ENCODE measurements at places on chromosomes 2 and 18.

DNA sequence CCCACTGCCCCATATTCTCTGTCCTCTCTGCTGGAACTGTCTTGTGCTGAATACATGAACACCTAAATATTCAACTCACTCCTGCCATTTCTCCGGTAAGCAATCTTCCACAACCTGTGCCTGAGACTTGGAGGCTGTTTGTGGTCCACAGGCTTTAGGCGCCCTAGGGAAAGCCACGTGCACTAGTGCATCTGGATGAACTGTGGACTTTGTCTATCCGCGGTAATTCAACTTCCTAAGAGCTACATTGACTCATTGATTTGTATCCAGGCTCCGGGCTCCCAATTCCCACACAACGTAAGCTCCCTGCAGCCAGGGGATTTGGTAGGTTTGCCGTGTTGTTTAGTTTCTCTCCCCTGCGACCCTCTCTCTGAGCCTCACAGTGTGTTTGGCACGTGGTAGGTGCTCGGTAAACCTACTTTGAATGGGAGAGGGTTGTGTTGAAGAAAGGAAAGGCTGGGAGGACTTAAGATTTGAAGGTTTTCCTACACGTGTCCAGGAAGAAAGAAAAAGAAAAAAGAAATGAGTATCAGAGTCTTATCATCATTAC, 718.2 kb downstream of the DPP10 start:
- DNase-seq, result no peak
- no peak overlapping the region for H3K27ac ChIP-seq
- H3K4me3 ChIP-seq, result no peak overlapping the region
- peaks cover 3% of the 10 kb centered on the region for H3K36me3 ChIP-seq
- H3K27me3 ChIP-seq, result peaks cover 21% of the 10 kb centered on the region

GRCh38 chr18:63730773-63731172, 28.0 kb downstream of the SERPINB11 start:
- H3K27ac ChIP-seq, result no peak overlapping the region

GRCh38 chr2:85996591-85996990, 107.8 kb upstream of the ST3GAL5 start:
- H3K36me3 ChIP-seq, result peaks cover 3% of the 10 kb centered on the region
- no peak overlapping the region for H3K4me3 ChIP-seq
- H3K27me3 ChIP-seq, result no peaks in the 10 kb centered on the region
- peak overlapping the region; percentile 41 for H3K27ac ChIP-seq

- H3K4me3 ChIP-seq, result no peak overlapping the region
- no peaks in the 10 kb centered on the region for H3K27me3 ChIP-seq
- no peaks in the 10 kb centered on the region for H3K36me3 ChIP-seq
- no peak for DNase-seq
- no peaks in the 10 kb centered on the region for H3K4me1 ChIP-seq
- H3K27ac ChIP-seq, result no peak overlapping the region
Measured at GRCh38 chr2:210558708-210559107, 2.3 kb downstream of the CPS1 start.

DNA sequence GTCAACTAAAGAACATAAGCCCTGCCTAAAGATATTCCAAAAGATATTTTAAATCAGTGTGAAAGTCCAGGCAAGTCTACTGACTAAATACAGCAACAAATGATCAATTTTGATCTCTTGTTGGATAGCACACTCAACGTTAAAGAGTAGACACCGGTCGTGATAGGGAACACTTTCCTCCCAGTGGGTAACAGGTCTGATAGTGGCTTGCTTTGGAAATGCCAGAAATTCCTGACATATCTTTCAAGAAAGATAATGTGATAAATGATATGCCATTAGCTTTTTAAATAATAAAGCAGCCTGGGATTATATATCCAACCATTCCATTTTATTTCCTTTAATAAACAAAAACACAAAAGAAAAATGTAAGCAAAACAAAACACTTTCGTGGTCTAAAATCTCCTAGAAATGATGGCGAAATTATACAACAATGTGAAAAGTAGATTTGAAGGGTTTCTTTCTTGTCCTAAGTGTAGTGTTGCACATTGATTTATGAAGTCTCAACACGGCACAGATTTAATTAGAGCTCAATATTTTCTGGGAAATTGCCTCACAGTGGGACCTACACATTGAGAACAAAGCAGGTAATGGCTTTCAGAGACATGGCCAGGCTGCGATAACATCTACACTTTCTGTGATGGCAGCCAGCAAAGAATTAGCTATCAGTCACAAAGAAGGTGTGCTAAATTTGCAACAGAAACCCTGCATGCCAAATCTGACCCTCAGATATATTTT, 158.6 kb downstream of the PPP1R1C start:
- no peak for DNase-seq
- peaks cover 5% of the 10 kb centered on the region for H3K27me3 ChIP-seq
- H3K36me3 ChIP-seq, result no peaks in the 10 kb centered on the region
- H3K27ac ChIP-seq, result no peak overlapping the region

DNA sequence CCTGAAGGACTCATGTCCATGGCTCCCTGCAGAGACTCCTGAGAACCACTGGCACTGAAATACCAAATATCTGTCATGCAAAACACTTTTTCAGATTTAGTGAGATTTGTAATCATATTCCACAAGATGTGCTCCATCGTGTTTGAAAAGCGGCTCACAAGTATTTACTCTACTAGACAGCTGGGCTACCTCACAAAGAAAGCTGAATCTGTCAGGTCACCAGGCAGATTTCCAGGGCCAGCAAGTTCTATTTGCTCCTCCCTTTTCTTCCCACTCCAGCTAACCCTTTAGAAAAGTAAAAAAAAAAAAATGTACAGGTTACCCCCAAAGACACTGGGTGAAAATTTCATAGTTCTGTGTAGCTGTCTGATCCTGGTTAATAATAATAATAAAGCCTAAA, 22.9 kb downstream of the WIPF1 start:
- H3K27ac ChIP-seq, result peak overlapping the region; percentile 90
- H3K4me3 ChIP-seq, result no peak overlapping the region
- peaks cover 8% of the 10 kb centered on the region for H3K36me3 ChIP-seq

DNA sequence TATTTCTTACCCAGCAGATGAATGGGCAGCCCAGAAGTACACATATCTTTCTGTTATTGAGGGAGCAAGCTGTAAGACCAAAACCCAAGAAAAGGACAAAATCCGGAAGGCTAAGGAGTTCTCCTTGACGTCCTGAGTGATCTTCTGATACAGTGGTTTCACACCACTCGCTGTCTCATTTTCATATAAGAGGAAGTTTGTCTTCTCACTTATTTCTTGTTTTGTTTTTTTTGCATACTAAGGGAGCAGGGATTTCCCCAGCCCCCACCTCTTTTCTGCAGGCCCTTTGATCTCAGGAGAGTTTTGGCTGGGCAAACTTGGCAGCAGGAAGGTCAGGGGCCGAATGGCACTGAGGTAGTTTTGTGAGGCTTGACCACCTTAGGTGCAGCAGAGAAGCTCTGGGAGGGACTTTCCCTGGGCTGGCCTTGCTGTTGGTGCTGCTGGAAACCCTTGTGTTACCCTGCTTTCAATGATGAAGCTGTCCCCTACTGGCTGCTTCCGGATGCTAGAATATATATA, 13.3 kb downstream of the CHRNA1 start:
- H3K36me3 ChIP-seq, result no peaks in the 10 kb centered on the region
- no peaks in the 10 kb centered on the region for H3K27me3 ChIP-seq
- peak; percentile 45 for DNase-seq
- H3K4me3 ChIP-seq, result peak overlapping the region; percentile 73
- peak overlapping the region; percentile 96 for H3K27ac ChIP-seq

- no peaks in the 10 kb centered on the region for H3K27me3 ChIP-seq
- no peak overlapping the region for H3K27ac ChIP-seq
- DNase-seq, result no peak
- no peak overlapping the region for H3K4me3 ChIP-seq
- H3K36me3 ChIP-seq, result no peaks in the 10 kb centered on the region
Measured at GRCh38 chr2:14234911-14235310, 397.6 kb upstream of the LRATD1 start.

DNA sequence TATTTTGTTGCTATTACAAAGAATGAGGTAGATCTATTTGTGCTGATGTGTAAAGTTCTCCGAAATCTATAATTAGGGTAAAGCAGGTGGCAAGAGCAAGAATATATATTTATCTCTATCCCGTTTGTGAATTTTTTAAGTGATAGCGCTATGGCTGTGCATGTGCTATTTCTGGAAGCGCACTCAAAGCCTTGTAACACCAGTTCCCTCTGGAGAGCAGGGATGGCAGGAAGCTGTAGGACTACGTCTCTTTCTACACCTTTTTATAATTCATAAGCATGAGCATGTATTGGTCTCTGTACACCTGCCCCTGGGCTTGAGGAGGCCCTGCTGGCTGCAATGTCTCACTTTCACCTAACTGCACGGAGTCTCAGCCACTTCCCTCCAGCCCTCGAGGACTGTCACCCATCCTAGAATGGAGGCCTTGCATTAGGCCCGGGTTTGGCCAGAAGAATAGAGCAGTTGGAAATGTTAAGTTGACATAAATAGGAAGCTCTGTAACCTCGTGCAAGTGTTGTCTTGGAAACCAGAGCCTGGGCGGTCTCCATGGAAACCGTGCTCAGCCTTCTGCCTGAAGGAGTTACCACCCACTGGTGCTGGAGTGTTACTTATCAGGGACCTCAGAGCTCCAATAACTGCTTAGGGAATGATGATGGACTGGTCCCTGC, 20.9 kb downstream of the ITM2C start:
- H3K4me3 ChIP-seq, result no peak overlapping the region
- no peaks in the 10 kb centered on the region for H3K36me3 ChIP-seq
- H3K27ac ChIP-seq, result no peak overlapping the region
- H3K27me3 ChIP-seq, result peaks cover 12% of the 10 kb centered on the region

- no peaks in the 10 kb centered on the region for H3K36me3 ChIP-seq
- no peak overlapping the region for H3K4me3 ChIP-seq
- H3K27me3 ChIP-seq, result peaks cover 40% of the 10 kb centered on the region
Measured at GRCh38 chr18:25876330-25876948, 214.0 kb downstream of the SS18 start.

GRCh38 chr2:47145466-47145865, 9.6 kb downstream of the STPG4 start:
- no peak overlapping the region for H3K4me3 ChIP-seq
- H3K27me3 ChIP-seq, result no peaks in the 10 kb centered on the region
- H3K36me3 ChIP-seq, result peaks cover 2% of the 10 kb centered on the region

DNA sequence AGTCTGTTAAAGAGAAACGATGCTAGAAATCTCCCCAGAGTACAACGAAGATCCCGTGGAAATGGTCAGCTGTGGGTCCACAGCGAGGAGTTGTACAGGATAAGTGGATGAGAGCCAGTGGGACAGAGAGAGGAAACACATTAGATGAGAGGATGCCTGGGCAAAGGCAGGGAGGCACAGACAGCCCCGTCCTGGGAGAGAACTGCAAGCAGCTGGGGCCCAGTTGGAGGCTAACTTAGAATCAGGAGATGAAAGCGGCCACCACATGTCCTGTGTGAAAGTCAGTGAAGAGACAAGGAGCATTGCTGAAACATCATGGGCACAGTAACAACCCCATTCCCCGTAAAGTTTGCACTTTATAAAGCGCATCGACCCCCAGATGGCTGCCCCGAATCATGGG, 157.5 kb downstream of the RAPGEF4 start:
- H3K4me1 ChIP-seq, result peaks cover 3% of the 10 kb centered on the region
- peaks cover 74% of the 10 kb centered on the region for H3K27me3 ChIP-seq
- no peak for DNase-seq
- peaks cover 2% of the 10 kb centered on the region for H3K36me3 ChIP-seq
- no peak overlapping the region for H3K4me3 ChIP-seq

- H3K27ac ChIP-seq, result no peak overlapping the region
- no peaks in the 10 kb centered on the region for H3K36me3 ChIP-seq
- no peaks in the 10 kb centered on the region for H3K4me1 ChIP-seq
- no peak for DNase-seq
Measured at GRCh38 chr18:10059610-10060468, 146.0 kb downstream of the VAPA start.

GRCh38 chr2:210557721-210558120, 1.3 kb downstream of the CPS1 start:
- H3K27me3 ChIP-seq, result no peaks in the 10 kb centered on the region
- no peak overlapping the region for H3K4me3 ChIP-seq
- H3K4me1 ChIP-seq, result no peaks in the 10 kb centered on the region
- H3K36me3 ChIP-seq, result no peaks in the 10 kb centered on the region
- no peak overlapping the region for H3K27ac ChIP-seq
- DNase-seq, result no peak

GRCh38 chr2:235850771-235851551, 317.2 kb downstream of the GBX2 start:
- DNase-seq, result no peak
- H3K36me3 ChIP-seq, result no peaks in the 10 kb centered on the region
- H3K4me1 ChIP-seq, result peaks cover 2% of the 10 kb centered on the region
- no peak overlapping the region for H3K27ac ChIP-seq
- no peak overlapping the region for H3K4me3 ChIP-seq
